ENCODE measurements at places on chromosomes 1 and 21.

DNA sequence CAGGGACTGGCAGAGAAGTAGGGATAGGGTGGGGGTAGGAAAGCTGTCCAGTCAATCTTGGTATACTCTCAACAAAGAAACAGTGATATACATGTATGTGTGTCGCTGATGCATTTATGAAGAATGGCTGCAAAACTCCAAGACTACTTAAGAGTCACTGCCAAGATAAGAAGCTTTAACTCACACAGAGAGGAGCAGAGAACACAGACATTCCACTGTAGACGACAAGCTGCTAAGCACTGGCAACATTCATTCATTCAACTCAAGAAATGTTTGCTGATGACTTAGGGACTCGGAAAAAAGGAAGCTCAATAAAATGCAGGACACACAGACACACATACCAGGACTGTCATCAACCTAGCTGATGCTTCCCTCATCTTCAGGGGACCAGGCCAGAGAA, 5.5 kb downstream of the CTNNBIP1 start:
- DNase-seq, result peak; percentile 56

- DNase-seq, result no peak
These were observed 7.9 kb upstream of the AQP10 start for GRCh38 chr1:154313066-154313356.

DNA sequence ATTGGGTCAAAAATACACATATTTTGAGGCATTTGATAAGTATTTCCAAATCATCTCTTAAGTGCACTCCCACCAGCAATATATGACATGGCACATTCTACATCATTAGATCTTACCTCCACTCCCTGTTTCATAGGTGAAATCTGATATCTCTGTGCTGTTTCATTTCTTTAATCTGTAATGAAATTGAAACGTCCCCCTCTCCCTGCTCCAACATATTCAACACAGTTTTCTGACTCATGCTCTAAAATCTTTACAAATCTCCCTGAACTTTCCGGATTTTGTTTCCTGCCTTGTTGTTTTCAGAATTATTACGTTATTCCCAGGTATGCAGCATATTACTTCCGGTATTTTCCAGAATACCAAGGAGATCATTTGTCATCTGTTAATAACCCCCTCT, 66.1 kb upstream of the AKT3 start:
- DNase-seq, result peak; percentile 63

DNA sequence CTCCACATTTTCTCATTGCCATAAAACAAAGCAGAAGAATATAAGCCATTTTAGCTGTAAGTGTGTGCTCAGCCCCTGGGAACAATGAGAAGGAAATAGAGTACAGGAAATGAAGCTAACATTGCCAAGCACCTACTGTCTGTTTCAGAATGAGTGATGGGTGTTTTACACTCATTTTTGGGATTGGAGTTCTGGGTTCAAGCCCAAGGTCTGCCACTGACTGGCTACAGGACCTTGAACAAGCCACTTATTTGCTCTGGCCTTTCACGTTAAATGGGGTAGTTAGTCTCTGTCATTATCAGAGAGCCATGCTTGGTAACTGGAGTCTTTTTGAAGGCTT, 80.7 kb upstream of the KAZN start:
- DNase-seq, result no peak

- peak; percentile 60 for DNase-seq
These were observed 104.7 kb downstream of the CAMTA1 start for GRCh38 chr1:6889875-6890480.

- peak; percentile 89 for DNase-seq
These were observed 112.2 kb downstream of the USP25 start for GRCh38 chr21:15841856-15842564.

DNA sequence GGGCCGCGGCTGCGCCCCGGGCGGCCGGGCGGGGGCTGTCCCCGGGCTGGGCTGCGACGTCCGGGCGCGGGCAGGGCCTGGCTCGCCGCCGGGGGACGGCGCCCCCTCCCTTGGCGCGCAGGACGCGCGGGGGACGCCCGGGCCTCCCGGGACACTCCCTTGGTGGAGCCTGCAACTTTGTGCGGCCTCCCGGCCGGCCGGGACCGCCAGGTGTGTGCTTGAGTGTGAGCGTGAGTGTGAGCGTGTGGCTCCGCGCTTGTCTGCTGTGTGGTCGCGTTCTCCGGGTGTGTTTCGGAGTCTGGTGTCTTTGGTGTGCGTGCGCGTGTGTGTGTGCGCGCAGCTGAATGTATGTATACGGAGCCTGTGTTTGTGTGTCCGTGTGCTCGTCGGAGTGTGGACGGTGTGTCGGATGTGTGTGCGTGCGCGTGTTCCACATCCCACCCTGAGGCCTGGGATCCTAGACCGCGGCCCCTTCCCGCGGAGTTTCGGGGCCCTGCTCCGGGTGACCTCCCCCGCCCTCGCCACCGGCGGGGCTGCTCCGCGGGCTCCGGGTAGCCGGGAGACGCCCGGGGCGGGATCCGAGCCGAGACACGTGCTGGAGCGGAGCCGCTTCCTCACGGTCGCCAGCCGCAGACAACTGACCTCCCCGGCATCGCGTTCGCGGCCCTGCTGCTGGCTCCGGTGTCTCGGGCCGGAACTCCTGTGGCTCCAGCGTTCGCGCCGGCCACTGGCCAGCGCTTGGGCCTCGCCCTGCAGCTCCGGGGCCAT, 1.7 kb downstream of the PTPRU start:
- peak; percentile 42 for DNase-seq

DNA sequence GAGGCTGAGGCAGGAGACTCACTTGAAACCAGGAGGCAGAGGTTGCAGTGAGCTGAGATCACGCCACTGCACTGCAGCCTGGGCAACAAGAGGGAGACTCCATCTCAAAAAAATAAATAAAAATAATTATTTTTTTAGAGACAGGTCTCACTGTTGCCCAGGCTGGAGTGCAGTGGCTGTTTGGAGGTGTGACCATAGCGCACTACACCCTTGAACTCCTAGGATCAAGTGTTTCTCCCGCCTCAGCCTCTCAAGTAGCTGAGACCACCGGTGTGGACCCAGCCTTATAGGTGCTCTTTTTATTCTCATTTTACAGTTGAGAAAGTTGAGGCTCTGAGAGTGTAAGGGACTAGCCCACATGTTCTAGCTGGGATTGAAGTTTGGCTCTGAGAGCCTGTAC, 15.6 kb upstream of the GRHL3 start:
- no peak for DNase-seq

- peak; percentile 18 for DNase-seq
These were observed 104.6 kb downstream of the ZBTB18 start for GRCh38 chr1:244155661-244156060.

DNA sequence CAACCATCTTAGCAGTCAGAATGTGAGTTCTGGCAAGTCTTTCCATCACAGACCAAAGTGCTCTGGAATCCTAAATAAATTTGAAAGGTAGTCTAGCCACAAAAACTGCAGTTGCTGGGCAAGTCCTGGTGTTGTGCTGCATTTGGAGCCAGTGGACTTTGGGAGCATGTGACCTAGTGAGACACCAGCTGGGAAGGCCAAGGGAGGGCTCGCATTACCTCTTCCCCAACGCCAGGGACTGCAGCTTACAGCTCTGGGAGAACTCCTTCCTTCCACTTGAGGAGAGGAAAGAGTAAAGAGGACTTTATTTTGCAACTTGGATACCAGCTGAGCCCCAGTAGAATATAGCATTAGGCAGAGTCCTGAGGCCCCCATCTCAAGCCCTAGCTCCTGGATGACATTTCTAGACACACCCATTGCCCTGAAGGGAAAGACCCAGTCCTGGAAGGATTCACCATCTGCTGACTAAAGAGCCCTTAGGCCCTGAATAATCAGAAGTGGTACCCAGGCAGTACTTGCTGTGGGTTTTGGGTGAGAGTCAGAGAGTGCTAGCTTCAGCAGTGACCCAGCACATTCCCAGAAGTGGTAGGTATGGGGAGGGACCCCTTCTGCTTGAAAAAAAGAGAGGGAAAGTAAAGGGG, 190.7 kb downstream of the NUF2 start:
- no peak for DNase-seq

GRCh38 chr21:36741506-36741905, 42.6 kb downstream of the SIM2 start:
- DNase-seq, result no peak

DNA sequence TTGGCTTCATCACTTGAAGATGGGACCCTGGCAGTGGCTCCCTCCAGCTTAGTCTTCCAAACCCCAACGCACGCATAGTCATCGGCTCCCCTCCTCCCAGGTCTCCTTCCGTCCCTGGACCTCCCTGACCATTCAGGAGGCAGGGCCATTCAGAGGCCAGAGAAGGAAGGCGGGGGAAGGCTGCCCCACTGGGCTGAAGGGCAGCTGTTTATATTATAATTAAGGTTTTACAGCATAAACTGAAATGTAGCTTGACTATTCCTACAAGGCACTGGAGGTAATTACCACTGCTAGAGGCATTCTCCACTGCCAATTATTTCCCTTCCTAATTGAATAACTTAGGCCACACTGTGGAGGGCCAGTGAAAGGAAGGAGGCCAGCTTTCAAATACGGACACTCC, 170.6 kb upstream of the PROX1 start:
- no peak for DNase-seq

DNA sequence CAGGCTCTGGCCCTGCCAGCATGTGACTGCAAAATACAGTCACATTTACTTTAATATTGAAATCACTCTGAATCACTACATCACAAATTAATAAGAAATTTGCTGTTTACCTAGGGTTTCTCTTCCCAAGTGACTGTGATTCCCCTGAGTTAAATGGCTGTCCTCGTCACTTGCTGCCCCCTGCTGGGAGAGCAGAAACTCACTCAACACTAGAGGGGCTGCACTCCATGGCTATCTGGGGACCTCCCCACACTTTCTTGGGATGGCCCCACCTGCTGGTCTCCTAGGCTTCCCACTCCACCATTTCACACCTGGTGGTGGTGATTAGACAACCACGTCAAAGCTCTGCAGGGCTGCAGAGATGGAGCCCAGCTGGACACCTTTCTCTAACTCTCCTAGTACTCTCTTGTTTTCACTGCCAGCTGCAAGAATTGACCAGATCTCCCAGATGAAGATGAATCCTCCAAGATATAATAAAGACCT, 63.4 kb downstream of the CD2 start:
- DNase-seq, result peak; percentile 47

DNA sequence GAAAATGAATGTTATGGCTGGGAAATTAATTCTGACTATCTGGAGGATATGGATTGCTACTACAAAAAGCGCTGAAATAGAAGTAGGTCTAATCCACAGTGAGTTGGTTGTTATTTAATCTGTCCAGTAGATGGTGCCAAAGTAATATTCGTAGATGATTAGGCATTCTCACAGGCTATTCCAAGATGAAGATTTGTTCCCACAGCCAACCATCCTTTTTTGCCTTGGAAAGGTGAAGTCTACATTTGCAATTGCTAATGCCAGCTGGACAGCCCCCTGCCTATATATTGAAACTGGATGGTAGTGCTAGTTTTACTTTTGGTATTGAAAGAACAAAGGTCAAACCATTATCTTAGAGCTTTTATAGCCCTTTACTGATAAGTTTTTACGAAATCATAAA, 43.8 kb downstream of the RBM11 start:
- peak; percentile 34 for DNase-seq

- no peak for DNase-seq
These were observed 101.1 kb downstream of the KAZN start for GRCh38 chr1:14699620-14700019.

- DNase-seq, result no peak
These were observed 13.2 kb downstream of the MGST3 start for GRCh38 chr1:165644064-165644735.

DNA sequence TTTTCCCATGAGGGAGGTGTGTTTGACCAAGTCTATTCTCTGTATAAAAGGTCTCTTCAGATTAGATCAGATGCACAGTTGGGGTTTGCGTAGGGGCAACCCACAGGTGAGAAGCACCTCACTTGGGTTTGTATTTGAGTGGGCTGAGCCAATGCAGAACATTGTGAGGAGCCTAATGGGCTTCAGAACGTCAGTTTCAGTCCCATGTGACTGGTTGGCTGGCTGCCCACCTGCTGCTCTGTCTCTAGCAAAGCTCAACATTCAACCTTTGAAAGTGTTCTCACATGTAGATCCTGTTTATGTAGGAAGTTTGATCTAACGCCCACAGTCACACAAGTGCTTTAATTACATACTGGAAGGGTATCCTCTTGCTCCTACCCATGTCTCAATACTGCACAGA, 105.5 kb downstream of the FASLG start:
- no peak for DNase-seq

DNA sequence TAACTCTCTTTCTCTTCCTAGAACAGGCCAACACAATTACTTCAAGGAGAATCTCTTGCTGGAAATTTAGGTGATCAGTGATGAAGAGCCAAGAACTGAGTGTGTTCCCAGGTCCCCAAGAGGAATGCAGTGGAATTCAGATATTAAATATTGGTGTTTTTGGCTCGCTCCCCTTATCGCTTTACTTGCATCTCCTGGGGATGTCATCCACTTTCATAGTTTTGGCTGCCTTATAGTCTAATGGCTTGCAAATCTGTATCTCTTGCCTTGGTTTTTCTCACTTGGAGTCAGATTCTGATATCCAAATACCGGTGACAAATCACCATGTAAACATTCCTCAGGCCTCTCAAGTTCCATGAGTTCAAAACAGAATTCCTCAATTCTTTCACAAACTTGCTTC, 151.0 kb upstream of the C1orf87 start:
- DNase-seq, result no peak

- no peak for DNase-seq
These were observed 4.8 kb upstream of the PCBP3 start for GRCh38 chr21:45638707-45639106.

- peak; percentile 43 for DNase-seq
These were observed 9.8 kb downstream of the EDN2 start for GRCh38 chr1:41474490-41475271.

DNA sequence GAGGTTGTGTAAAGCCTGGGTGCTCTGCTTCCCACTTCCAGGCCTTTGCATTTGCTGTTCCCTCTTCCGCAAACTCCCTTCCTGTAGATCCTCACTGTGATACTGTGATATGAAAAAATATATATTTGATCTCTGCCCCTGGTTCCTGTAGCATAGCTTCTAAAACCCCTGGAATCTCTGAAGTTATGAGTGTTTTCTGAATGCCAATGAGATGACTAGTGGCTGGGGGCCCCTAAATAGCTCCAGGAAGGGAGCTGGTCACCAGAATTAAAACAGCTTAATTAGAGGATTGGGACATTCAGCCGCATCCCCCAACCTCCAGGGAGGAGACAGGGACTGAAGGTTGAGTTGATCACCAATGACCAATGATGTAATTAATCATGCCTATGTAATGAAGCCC, 21.9 kb downstream of the DUSP10 start:
- peak; percentile 77 for DNase-seq

DNA sequence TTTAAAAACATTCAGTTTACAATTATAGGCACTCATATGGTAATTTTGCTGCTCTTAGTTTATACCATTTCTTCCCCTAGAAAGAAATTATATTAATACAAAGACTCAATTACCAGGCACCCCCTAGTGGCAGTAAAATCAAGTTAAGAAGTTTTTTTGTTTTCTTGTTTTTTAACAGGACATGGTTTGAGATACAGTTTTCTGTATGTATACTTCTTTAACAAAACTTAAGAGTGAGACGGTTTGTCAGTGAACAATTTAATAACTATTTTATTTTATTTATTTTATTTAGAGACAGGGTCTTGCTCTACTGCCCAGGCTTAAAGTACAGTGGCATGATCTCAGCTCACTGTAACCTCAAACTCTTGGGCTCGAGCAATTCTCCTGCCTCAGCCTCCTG, 224.6 kb downstream of the FAF1 start:
- peak; percentile 21 for DNase-seq
